ENCODE measurements at places on chromosomes 12 and 14.

DNA sequence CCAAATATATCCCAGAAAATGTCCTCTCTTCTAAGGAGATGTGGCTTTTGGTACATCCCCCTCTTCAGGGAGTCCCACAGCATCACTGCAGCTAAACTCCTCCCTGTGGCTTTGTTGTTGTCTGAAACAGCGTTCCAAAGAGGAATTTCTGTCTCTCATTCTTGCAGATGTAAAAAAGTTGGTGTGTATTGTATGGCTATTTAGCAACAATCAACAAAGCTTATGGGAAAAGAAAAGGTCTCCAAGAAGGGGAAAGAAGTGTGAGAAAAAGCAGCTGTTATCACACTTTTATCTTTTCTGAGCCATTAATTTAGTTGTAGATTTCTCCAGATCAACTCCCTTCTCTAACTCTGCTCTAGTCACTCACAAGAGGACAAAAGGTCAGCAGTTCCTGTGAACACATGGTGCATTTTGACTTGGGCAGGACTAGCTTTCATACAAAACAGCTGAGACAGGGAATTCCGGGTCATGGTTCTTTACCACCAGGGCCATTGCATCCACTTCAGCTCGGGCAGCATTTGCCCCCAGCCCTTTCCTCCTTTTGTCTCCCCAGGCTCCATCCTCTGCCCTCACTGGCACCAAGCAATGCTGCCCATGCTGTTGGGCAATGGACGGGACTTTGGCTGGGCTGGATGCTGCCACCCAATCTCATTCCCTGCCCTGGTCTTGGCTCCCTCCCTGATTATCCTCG, 184.7 kb downstream of the TMX1 start:
- no peaks in the 10 kb centered on the region for H3K27me3 ChIP-seq
- no peaks in the 10 kb centered on the region for H3K36me3 ChIP-seq
- H3K4me3 ChIP-seq: no peak overlapping the region
- no peak for DNase-seq
- H3K4me1 ChIP-seq: peaks cover 2% of the 10 kb centered on the region

DNA sequence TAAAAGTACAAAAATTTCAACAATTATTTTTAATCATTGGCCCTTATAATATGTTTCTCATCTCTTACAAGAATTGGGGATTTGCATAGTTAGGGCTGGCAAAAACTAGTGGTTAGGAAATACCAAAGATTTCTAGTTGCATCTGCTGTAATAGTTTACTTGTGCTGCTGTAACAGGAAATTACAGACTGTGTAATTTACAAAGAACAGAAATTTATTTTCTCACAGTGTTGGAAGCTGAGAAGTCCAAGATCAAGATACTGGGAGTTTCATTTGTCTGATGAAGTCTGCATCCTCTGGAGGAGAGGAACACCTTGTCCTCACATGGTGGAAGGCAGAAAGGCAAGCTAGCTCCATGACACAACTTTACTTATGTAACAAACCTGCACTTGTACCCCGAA, 157.0 kb downstream of the FLRT2 start:
- no peaks in the 10 kb centered on the region for H3K27me3 ChIP-seq
- H3K36me3 ChIP-seq: no peaks in the 10 kb centered on the region
- DNase-seq: no peak
- H3K27ac ChIP-seq: no peak overlapping the region

GRCh38 chr12:6928022-6928702, 403 bp downstream of the ATN1 start:
- H3K27me3 ChIP-seq: no peaks in the 10 kb centered on the region
- H3K27ac ChIP-seq: peak overlapping the region; percentile 99
- no peak for DNase-seq
- peak overlapping the region; percentile 96 for H3K4me3 ChIP-seq

DNA sequence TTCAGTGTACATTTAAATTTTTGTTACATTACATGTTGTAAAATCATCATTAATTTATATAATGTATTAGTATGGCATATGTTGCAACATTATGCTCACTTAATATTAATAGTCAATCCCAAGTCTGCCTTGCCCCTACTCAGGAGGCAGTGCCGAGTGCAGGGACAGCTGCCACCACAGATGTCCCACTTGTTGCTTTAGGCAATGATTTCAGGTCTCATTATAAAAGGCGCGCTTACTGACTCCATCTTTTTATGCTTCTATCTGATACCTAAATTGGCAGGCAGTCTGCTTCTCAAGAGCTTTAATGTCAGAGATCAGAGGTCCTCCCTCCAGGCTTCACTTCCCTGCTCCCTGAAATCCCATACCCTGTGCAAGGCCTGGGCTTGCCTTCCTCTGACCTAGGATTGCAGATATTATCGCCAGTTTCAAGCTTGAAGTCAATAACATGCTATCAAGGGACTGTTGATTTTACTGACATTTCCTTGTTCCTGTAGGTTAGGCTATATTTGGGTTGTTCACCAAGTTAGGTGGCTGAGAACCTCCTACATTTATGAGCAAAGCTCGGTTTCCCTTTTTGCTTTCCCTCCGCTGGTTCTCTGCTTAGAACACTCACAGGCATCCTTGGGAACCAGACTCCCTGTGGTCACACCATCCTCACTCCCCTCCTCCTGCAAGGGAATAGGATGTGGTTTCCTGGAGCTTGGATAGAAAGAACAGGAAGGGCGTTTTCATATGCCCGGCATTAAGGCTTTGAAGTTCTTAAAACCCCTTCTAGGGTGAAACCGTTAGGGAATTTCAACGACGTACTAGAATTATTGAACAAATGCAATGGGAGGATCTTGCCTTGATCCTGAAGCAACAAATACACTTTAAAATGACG, 208.4 kb upstream of the FKBP4 start:
- H3K4me1 ChIP-seq: peaks cover 3% of the 10 kb centered on the region
- H3K27ac ChIP-seq: no peak overlapping the region
- H3K27me3 ChIP-seq: no peaks in the 10 kb centered on the region
- H3K4me3 ChIP-seq: no peak overlapping the region
- no peaks in the 10 kb centered on the region for H3K36me3 ChIP-seq

- H3K27ac ChIP-seq: no peak overlapping the region
- no peaks in the 10 kb centered on the region for H3K27me3 ChIP-seq
- H3K36me3 ChIP-seq: no peaks in the 10 kb centered on the region
Measured at GRCh38 chr14:32657081-32657480, 281.6 kb upstream of the NPAS3 start.

- no peaks in the 10 kb centered on the region for H3K36me3 ChIP-seq
- no peak overlapping the region for H3K27ac ChIP-seq
- H3K4me1 ChIP-seq: no peaks in the 10 kb centered on the region
Measured at GRCh38 chr14:84288781-84289180, 1241.2 kb upstream of the FLRT2 start.

DNA sequence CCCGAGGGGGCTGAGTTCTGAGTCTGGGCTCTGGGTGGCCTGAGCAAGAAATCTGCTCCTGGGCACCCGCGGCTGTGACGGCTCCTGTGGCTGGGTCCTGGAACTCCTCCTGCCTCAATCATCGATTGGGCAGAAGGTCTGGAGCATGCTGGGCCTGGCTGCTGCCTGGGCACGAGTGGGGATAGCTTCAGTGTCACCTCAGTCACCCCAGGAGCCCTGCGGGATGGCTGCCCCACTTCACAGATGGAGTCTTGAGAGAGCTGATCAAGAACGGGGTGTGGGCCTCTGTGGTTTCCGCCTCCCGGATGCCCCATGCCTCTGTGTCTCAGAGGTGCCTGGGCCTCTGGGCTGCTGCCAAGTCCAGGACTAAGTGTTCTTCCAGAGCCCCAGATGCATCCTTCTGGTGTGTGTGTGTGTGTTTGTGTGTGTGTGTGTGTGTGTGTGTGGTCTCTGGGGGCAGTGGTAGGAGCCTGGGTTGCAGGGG, 185.6 kb upstream of the C14orf180 start:
- no peak overlapping the region for H3K4me3 ChIP-seq
- H3K4me1 ChIP-seq: no peaks in the 10 kb centered on the region
- DNase-seq: peak; percentile 17
- peaks cover 21% of the 10 kb centered on the region for H3K27me3 ChIP-seq

DNA sequence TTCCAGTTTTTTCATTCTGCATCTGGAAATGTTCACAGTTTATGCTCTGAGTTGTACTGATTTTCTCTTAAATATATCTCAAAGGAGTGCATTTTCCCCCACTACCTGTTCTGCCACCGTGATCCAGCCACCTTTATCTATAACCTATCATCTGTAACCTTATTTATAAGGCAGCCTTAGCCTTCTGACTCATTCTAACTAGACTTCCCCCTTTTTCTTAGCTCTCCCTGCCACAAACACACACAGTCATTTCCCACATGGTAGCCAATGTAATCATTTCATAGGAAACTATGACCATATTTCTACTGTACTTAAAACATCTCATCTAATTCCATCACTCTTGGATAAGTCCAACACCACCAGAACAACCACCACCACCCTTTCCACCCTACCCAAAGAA, 10.8 kb upstream of the GYS2 start:
- no peak overlapping the region for H3K4me3 ChIP-seq
- H3K27me3 ChIP-seq: no peaks in the 10 kb centered on the region
- H3K36me3 ChIP-seq: no peaks in the 10 kb centered on the region
- H3K27ac ChIP-seq: no peak overlapping the region

GRCh38 chr14:100529561-100530031, 57.6 kb downstream of the BEGAIN start:
- no peaks in the 10 kb centered on the region for H3K27me3 ChIP-seq
- peaks cover 4% of the 10 kb centered on the region for H3K36me3 ChIP-seq
- peak; percentile 45 for DNase-seq
- no peak overlapping the region for H3K4me3 ChIP-seq

DNA sequence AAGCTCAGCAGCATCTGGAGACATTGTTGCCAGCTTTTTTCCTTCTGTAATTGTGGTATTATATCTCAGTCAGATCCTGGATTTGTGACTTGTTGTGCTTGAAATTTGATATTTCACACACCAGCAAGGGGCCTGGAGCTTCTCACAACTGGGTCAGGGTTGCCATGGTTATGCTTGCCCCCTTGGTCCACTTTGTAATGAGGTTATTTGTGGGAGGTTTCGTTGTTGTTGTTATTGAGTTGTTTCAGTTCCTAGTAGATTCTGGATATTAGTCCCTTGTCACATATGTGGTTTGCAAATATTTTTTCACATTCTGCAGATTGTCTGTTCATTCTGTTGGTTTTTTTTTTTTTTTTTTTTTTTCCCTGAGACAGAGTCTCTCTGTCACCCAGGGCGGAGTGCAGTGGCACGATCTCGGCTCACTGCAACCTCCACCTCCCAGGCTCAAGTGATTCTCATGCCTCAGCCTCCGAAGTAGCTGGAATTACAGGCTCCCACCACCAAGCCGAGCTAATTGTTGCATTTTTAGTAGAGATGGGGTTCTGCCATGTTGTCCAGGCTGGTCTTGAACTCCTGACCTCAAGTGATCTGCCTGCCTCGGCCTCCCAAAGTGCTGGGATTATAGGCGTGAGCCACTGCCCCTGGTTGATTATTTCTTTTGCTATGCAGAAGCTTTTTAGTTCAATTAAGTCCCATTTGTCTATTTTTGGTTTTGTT, 80.6 kb upstream of the ETV6 start:
- DNase-seq: no peak
- no peaks in the 10 kb centered on the region for H3K36me3 ChIP-seq
- no peaks in the 10 kb centered on the region for H3K4me1 ChIP-seq
- no peak overlapping the region for H3K4me3 ChIP-seq

- H3K4me3 ChIP-seq: no peak overlapping the region
- no peak for DNase-seq
- H3K27ac ChIP-seq: no peak overlapping the region
- peaks cover 20% of the 10 kb centered on the region for H3K27me3 ChIP-seq
Measured at GRCh38 chr12:49956663-49957569, 4.8 kb upstream of the AQP5 start.

DNA sequence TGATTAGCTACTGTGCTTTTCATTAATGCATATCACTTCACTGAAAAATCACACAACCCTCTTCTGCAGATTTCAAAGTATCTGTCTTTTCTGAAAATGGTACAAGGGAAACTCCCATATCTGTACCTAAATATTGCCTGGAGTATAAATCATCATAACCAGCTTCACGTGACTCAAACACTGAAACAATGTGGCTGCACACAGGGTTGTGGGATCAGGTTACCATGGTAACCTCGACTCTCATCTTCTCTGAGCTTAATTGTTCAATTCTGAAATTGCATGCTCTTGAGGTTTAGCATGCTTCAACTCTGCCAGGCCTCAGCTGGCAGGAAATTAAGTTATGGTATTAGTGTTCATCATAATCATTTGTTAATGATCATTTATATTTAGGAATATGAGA, 77.5 kb upstream of the CPSF6 start:
- H3K4me3 ChIP-seq: no peak overlapping the region
- H3K27me3 ChIP-seq: no peaks in the 10 kb centered on the region
- no peak for DNase-seq
- H3K4me1 ChIP-seq: no peaks in the 10 kb centered on the region
- no peak overlapping the region for H3K27ac ChIP-seq

GRCh38 chr14:99374964-99375363, 103.0 kb upstream of the BCL11B start:
- H3K4me1 ChIP-seq: no peaks in the 10 kb centered on the region

DNA sequence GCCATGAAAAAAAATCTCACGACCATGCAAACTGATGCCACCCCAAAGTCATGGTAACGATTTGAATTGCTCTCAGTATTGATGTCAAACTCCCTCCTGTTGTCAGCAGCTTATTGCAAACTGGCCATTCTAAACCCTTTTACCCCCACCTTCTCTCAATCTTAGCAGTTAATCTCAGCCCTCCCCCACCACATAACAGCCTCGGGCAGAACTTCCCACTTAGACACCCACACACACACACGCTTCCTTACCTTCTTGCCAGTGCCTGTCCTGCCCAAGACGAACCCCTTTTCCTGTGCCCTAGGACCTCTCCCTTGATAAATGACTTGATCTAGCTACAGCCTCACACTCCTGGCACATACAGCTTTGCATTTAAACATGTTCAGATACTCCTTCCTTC, 56.6 kb downstream of the GPATCH2L start:
- DNase-seq: no peak
- no peak overlapping the region for H3K27ac ChIP-seq
- H3K4me1 ChIP-seq: no peaks in the 10 kb centered on the region
- H3K36me3 ChIP-seq: no peaks in the 10 kb centered on the region
- H3K4me3 ChIP-seq: no peak overlapping the region
- no peaks in the 10 kb centered on the region for H3K27me3 ChIP-seq

DNA sequence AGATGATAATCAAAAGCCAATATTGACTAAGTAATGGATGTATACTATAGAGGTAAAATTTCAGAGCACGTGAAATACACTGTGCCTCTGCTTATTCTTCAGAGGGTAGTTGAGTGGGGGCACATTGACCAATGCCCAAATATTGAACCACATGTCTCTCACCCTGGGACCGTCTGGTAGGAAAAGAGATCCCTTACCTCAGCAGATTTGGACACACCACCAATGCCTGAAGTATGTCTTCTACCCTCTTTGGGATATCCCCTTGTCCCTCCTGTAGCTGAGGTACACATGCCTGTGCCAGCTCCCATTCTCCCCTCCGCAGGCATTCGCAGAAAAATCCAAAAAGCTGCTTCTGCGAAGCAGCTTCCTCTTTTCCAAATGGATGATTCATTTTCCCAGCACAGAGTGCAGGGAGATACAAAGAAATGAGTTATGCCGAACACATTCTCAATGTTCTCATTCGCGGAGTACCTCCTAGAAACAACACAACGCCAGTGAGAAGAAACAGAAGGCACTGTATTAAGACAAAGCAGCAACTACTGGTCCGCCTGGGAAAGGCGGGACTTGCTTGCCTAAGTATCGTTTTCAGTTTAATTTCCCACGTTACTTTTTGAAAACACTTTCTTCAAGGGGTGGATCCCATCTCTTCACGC, 691 bp downstream of the ZFYVE26 start:
- H3K27me3 ChIP-seq: no peaks in the 10 kb centered on the region
- peaks cover 9% of the 10 kb centered on the region for H3K4me1 ChIP-seq
- DNase-seq: no peak
- H3K27ac ChIP-seq: peak overlapping the region; percentile 79

- H3K27me3 ChIP-seq: no peaks in the 10 kb centered on the region
- H3K4me1 ChIP-seq: no peaks in the 10 kb centered on the region
- DNase-seq: no peak
- H3K36me3 ChIP-seq: no peaks in the 10 kb centered on the region
- H3K27ac ChIP-seq: no peak overlapping the region
Measured at GRCh38 chr12:19423166-19423930, 15.9 kb upstream of the AEBP2 start.
